CD14-positive monocyte (primary cell): ENCODE measurements at places on chromosomes 11 and 22.

DNA sequence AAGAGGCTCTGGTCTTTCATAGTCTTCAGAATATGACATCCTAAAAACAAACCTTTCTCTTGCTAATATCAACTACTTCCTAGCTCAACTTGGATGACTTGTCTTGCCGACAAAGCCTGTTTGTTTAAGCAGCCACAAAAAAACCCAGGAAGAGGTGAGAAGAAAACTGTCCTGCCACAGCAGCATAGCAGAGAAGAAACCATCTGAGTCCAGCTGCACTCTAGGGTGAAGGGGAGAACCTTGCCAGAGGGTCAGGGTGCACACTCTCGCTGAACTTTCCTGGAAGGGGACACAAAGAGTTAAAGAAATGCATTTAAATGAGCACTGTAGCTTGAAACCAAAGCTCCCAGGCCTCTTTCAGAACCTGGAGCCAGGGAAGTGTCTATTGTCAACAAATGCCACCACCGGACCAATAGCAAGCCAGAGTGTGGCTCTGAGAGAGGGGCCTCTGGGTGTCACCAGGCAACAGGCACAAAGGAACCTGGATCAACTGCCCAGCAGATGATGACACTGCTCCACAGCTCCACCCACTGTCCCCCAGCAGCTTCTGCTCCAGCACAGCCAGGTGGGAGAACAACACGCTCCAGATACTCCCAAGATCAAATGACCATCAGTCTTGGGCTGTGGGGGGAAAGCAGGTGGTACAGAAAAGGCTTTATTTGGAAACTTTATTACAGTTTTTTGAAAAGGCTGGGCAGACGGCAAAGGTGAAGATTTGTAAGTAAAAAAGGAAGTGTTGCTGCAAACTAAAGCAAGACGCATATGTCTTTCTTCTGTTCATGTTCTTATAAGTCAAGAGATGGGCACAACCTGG, 105.7 kb downstream of the RASSF10 start:
- DNase-seq: no peak

- DNase-seq: peak; percentile 16
Measured at GRCh38 chr11:14539982-14540421, 19.8 kb upstream of the PSMA1 start.

DNA sequence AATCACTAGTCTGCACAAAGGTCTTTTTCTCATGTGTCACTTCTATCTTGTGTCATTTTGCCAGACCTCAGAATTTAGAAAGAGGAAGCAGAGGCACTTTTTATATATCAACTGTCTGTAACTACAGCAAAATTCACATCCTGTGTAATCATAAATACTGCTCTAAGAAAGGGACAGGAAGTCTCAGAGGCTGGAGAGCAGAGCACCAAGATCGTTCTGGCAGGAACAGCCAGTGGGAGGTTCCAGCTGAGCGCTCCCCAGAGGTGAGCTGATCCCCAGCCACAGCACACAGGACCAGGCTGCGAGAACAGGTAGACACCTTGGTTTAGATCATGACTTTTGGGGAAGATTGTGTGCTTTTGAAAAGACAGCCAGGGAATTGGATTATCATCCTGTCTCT, at the start of gene MS4A7:
Gene MS4A7 (plus strand): TSS at position 179 of the 400 bp plus-strand sequence. CDS start 4,610 bp downstream, outside the sequence.
- peak; percentile 89 for DNase-seq

DNA sequence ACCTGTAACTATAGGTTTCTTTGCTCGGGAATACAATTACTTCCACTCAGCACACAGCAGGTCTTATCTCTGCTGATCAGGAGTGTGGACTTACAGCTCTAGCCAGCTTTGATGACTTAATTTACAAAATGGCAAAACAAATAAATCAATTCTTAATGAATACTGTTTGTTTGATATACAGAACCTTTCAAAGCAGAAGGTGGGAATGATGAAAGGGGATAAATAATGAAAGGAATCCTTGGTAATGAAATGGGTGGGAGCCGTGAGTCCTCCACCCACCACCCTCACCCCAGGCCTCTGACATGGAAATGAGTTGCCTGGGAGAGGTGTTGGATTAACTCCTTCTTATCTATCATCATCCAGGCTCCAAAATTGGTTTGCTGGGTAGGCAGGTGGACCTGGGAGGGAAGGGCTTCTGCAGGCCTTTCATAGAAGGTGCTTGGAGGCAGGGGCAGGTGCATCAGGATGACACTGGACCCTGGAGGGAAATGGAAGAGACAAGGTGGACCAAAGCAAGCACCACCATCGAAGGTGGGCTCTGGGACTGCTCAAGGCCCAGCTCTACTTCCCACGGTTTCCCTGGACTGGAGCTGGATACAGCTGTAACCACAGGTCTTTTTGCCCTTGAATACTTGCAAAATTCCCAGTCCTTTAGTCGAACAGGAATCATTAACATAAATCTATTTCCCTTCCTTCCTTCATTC, 23.0 kb downstream of the POU2AF1 start:
- no peak for DNase-seq

DNA sequence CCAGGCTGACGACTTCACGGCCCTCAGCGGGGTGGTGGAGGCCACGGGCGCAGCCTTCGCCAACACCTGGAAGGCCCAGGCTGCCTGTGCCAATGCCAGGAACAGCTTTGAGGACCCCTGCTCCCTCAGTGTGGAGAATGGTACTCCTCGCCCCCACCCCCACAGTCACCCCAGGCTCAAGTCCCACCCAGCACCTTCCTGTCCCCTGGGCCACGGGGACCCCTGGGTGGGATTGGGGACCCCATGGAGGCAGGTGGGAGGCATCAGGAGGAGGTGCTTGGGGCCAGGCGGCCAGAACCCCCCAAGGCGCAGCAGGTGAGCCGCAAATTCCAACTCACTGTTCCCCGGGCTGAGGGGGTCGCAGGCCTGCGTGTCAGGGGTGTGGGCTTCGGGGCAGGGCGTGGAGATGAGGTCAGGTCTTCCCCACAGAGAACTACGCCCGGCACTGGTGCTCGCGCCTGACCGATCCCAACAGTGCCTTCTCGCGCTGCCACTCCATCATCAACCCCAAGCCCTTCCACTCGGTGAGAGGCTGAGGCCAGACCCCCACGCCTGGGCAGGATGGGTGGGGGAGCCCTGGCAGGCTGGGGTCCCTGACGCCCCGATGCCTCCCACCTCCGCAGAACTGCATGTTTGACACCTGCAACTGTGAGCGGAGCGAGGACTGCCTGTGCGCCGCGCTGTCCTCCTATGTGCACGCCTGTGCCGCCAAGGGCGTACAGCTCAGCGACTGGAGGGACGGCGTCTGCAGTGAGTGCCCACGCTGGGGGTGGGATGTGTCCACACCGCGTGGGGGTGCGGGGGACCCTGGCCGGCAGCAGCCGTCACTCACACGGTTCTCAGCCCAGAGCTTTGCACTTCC, 9.4 kb downstream of the MUC5B start:
- no peak for DNase-seq

GRCh38 chr11:14445542-14446530, 53.8 kb downstream of the COPB1 start:
- DNase-seq: no peak
